ENCODE measurements at places on chromosomes 2 and 18.

GRCh38 chr2:234288974-234289455 is 207.9 kb downstream of the ARL4C start:
- no peak for DNase-seq

- DNase-seq: peak; percentile 75
Measured at GRCh38 chr2:28277466-28277865, 115.2 kb upstream of the FOSL2 start.

DNA sequence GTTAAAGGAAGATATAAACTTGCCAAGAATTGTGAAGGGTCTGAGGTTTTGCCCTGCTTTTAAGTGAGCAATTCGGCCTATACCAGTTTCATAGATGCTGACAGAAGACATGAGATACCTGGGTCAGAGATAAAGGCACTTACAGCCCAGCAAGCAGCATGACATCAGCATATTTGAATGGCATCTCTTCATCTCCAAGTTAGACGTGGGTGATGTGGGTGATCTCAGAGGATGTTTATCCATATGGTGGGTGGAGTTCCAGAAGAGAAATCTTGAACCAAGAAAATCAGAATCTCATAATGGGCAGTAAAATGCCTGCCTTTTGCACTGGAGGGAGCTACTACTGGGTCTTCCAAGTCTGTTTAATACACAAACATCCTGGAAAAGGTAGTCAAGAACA is 44.7 kb downstream of the GYPC start:
- DNase-seq: no peak

GRCh38 chr2:110819711-110820110 is 87.3 kb downstream of the ACOXL start:
- DNase-seq: no peak

DNA sequence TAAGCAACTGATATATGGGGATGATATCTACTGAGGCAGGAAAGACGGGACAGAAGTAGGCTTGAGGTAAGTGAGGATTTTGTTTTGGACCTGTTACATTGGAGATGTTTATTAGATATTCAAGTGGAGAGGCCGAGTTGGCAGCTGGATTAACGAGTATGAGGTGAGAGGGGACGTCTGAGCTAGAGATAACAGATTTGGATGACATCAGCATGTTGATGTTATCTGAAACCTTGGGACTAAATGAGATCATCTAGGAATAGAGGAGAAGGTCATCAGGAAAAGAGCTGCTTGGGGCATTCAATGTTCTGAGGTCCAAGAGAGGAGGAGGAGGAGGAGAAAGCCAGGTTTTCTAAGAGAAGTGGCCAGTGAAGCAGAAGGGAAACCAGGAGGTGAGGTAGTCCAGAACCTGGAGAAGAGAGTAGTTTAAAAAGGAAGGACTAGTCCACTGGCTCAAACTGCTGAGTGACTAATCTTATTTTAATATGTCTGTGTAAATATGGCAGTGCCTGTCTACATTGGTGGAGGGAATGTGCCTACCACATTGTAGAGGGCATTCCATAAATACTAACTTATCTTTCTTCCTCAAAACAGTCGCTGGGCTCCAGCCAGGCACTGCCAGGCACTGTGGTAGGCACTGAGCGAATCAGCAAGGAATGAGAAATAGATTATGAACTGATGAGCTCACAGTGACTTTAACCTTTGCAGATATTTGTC is 488.3 kb downstream of the DLGAP1 start:
- DNase-seq: no peak

- no peak for DNase-seq
Measured at GRCh38 chr2:10522726-10523405, 74.7 kb upstream of the ODC1 start.

GRCh38 chr2:79248776-79249175 is 89.2 kb upstream of the REG3A start:
- no peak for DNase-seq

DNA sequence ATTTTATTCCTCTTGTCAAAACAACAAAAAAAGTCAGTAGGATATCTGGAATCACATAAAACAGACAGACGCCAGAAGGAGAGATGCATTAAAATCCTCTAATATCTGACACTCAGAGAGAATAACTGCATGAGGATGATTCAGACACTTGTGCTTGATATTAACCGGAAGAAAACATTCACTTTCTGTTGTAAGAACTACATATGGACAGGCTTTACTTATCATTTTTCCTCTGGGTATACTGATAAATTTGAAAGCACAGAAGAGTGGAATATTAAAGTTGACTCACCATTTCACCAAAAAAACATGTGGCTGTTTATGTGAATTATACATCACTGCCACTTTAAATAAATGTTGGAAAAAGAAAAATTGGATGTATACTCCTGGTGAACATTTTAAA is 589.1 kb upstream of the CDH2 start:
- no peak for DNase-seq

- DNase-seq: no peak
Measured at GRCh38 chr2:212477571-212477970, 61.0 kb downstream of the ERBB4 start.

Measured in NCI-H1417 treated with DMSO at 0.1 percent for 48 hours (cell line).